Effector CD8-positive, alpha-beta T cell (primary cell): ENCODE measurements at places on chromosomes 6 and 20.

DNA sequence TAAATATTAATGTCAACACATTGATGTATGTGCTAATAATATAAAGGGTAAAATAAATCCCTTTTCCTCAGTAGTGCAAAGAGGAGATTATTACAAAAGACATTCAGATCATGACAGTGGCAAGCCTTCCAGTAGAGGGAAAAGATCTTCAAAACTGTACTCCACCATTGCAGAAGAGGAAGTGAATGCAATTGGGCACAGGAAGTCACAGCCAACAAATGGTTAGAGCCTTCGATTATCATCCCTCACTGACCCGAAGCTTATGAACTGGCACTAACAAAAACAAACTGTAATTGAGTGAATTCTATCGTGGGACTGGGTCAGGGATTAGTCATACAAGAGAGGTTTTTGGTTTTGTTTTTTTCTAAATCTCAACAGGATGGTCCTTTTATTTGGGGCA is 39.3 kb upstream of the SCGN start:
- DNase-seq, result no peak

- no peak for DNase-seq
Observed at GRCh38 chr6:119921491-119922010, 572.0 kb upstream of the MAN1A1 start.

DNA sequence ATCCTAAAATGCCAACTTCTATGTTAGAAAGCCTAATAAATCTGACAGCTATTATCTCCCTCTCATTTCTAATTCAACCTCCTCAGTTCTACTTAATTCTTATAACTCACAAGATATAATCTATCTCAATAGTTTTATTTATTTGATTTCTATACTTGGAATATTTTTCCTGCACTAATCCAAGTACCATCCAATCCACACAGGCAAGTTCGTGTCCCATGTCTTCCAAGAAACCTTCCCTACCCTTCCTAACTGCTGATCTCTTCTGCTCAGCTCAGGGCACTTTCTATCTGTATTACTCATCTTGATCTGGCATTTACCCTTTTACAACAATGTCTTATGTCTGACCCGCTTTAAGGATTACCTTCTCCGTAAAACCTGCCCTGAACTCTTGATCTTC is 18.2 kb downstream of the NCOA5 start:
- DNase-seq, result no peak

DNA sequence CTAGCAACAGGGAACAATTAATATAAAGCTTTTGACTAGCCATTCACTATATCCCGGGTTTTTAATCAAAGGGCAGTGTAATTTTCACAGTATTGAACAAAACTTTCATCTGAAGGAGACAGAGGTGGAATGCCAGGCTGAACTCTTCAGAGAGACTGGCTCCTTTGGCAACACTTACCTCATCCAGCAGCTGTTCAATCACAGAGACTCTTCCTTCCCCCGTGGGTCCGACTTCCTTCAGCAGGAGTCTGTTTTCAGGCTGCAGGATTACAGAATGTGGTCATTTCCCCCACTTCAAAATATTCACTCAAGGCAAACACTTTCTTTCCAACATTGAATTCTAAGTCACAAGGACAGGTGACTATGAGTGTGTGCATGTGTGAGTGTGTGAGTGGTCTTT is 76.6 kb downstream of the DZANK1 start:
- no peak for DNase-seq

DNA sequence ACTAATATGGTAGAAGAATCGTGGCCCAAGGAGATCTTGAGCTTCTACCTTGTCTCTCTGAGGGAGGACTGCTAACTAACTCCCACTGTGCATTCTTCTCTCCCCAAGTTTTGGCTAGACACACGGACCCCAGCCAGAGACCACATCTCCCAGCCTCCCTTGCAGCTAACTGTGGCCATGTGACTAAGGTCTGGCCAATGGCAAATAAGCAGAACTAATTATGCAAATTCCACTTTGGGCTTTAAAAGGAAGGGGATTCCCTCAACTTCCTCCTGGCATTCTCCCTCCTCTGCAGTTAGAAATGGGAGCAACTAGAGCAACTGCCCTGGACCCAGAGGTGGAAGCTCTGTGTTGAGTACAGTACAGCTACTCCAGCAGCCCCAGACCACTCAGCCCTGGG is 15.4 kb downstream of the BPIFA2 start:
- DNase-seq, result no peak

- DNase-seq, result no peak
Observed at GRCh38 chr6:109053336-109053735, 41.3 kb downstream of the SESN1 start.

DNA sequence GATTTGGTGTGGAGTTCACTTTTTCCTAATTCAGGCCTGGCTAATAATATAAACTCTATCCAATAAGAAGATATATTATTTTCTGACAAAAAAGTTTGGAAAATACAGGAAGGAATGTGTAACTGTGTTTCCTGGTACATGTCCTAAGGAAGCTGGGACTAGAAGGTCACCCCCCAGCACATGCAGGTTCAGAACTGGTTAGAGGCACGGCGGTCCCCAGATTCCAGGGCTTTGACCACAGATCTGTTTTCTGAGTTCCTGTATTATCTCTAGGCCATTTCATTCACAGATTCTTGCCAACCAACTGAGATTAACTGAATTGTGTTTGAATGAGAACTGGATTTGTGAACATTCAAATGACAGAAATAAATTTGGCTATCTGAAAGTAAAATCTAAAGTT is 94.5 kb downstream of the TULP4 start:
- DNase-seq, result no peak

GRCh38 chr6:48474830-48475229 is 363.8 kb upstream of the PTCHD4 start:
- DNase-seq, result no peak

DNA sequence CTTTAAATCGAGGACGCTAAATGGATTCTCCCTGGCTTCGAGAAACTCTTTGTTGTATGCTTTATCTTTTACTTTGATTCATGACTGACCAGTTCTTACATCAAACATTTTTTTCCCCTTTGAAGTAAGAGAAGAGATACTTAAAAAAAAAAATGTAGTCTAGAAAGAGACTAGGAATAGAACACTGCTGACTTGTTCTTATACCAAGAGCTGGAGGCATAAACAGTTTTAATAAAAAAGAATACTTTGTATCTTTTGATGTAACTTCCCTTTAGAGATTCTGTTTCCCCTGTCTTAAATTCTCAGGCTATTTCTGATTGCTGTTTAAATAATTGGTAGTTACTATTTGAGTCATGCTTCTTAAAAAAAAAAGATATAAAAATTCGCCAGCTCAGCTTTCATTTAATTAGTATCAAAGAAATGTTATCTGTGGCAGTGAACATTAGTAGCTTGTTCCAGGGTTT is 4.8 kb downstream of the ASXL1 start:
- DNase-seq, result no peak

- no peak for DNase-seq
Observed at GRCh38 chr20:37452236-37452635, 68.8 kb upstream of the NNAT start.

- no peak for DNase-seq
Observed at GRCh38 chr20:20837574-20838021, 125.2 kb upstream of the RALGAPA2 start.

GRCh38 chr20:37733416-37733815 is 39.6 kb downstream of the CTNNBL1 start:
- DNase-seq, result no peak

DNA sequence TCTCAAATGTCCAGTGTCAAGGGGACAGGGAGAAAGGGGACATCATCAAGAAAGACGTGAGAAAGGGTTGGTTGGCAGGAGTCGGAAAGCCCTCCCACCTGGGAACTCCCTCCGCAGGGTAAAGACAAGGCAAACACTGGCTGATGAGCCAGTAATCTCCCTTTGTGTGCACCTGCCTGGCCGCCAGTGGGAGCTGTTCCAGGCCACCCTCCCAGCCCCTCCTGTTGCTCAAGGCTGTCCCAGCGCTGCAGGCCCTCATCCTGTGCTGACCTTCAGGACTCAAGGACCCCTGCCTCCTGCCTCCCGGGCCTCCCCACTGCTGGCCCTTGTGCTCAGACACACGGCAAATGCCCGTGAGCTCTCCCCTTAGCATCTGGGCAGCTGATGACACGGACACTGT is 7.4 kb downstream of the FRMD1 start:
- DNase-seq, result no peak

GRCh38 chr6:121652223-121652622 is 216.8 kb downstream of the GJA1 start:
- DNase-seq, result no peak

DNA sequence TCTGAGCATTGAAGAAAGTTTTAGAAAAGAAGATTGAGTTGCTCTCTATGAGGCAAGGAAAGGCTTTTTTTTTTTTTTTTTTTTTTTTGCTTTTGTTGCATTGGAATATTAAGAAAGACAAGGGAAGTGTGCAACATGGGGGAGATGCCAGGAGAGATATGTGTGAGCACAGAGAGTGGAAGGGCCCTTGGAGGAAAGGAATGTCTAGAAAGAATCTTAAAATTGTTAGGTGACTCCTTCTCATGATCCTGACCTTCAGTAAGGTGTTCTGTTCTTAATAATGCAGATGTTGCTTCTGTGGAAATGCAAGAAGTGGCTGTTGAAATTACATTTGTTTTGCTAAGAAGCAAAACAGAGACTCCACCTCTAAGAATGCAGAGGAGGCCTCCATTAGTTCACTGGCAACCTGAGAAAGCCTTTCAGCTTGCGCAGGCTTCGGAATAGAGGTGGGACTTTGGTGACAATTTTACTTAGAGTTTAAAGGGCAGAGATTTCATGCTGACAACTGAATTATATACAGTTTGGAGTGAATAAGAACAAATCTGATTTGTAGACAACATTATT is 118.0 kb upstream of the ASCC3 start:
- DNase-seq, result no peak

DNA sequence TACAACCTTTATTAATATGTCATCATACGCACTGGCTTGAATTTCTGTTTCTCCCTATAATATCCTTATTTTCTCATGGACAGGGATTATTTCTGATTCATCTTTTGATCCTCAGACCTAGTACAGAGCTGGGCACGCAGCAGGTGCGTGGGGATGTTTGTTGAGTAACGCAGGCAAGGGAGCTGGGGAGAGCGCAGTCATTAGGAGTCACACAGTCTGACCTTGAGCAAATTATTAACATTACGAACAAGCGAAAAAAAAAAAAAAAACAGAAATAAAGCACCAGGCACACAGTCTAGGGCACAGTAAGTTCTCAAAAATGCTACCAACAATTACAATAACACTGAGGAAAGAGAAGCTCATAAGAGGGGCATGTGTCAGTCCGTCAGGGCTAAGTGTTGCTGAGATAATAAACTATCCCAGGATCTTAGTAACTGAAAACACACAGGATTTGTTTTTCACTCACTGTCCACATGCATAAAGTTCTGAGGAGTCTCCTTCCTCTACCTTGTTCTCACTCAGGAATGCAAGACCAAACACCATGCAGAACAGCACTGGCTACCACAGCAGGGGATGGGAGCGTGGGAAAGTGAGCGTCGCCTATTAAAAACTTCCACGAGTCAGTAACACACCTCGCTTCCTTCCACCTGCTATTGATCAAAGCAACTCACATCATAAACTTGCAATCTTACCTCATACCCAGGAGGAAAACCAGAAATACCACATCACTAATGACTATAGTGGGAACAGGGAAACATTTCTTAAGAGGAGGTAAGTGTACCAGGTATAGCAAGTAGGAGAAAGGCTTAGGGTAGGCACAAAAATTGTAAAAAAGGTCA is 56.9 kb downstream of the PDE10A start:
- no peak for DNase-seq

DNA sequence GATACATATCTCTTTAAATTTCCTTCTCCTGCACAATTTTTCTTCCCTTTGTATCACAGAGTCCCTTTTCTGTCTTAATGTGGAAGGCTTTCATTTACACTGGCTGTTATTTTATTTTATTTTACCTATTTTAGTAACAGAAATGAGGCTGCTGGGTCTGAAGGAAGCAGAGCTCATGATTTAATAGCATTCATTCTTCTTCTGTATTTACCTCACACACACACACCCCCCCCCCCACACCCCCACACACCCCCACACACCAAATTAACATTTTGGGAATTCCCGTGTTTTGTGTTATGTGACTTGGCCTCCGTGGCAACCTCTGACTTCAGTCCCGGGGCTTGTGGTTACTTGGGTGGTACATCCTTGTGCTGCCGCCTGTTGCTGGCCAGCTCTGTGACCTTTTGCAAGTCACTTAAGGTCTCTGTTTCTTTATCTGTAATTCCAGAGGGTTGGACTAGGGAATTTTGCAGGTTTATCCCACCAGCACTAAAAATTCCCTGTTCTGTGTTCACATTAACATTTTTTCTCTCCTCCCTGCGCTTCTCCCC is 108.8 kb downstream of the TIAM2 start:
- DNase-seq, result no peak

DNA sequence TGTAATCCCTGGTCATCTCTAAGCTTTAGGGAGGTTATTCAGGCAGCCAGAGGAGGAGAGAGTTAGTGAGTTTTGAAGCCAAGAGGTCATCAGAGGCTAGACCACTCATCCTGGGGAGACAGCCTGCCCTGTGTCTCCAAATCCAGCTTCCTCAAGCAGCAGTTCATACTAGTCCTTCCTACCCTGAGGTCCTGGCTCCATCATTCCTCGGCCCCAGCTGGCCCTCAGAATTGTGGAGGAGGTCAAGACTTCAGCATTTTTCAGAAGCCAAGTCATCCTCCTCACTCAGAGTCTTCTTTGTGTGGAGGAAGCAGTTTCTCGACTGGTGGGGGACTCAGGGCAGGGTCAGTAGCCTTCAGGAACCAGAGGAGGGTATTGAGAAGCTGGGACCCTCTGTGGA is 12.4 kb upstream of the KIAA1755 start:
- DNase-seq, result no peak

- no peak for DNase-seq
Observed at GRCh38 chr20:13526551-13526950, 112.2 kb downstream of the TASP1 start.

DNA sequence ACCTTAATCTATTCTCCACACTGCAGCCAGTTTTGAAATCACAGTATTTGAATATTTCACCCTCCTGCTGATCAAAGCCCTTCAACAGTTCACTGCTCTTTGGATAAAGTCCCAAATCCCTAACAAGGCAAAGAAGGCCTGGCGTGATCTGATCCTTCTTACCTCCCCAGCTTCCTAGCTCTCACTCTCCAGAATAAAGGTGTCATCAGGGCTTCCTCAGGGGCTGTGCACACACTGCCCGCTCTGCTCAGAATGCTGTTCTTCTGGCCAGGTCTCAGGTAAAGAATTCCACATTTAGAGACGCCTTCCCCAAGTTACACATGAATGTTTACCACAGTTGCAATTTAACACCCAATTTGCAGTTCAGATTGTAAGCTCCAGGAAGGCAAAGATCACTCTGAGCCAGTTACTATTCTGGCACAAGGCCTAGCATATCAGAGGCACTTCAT is 58.9 kb upstream of the MCM9 start:
- no peak for DNase-seq

GRCh38 chr6:29651413-29652197 is 5.3 kb upstream of the MOG start:
- no peak for DNase-seq

DNA sequence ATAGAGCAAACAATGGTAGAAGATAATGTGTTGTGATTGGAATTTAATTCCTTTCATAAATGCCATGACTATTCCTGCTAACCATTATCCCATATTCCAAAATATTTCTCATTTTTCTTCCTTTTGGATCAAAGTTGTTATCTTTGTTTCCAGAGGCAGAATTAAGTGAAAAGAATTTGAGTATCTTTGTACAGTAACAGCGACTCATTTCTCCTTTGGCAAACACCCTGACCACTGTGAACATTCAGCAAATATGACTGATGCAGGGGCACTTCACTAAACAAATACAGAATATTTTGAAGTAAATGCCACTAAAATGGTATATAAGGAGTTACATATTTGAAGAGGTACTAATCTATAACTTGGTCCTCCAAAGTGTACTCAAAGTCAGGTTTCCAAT is 105.0 kb upstream of the LAMP5 start:
- no peak for DNase-seq
